HCT116 (cell line): ENCODE measurements at places on chromosomes 2 and 18. TPM values are rescaled to one million over a fixed set of nuclear protein-coding genes. Genes with fewer than 3 reads are reported as not detected.
A peak's percentile ranks its signal among the peaks of the same experiment; 100 is the strongest.

DNA sequence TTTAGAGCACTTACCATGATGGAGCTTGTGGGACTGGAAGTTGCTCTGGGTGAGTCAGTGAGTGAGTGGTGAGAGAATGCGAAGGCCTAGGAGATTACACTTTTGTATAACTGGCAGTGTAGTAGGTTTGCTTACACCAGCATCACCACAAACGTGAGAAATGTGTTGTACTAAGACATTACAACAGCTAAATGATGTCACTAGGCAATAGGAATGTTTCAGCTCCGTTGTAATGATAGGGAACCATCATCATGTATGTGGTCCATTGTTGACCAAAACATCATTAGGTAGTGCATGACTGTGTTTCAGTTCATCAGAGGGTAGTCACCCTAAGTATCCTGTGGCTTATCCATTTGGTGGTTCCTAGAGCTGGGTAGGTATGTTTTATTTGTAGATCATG is 11.9 kb downstream of the ZNF407 start:
- DNase-seq: no peak

- DNase-seq: no peak
Observed at GRCh38 chr2:3022841-3023372, 354.7 kb downstream of the EIPR1 start.

- peak; percentile 21 for DNase-seq
Observed at GRCh38 chr2:54899576-54900200, 150.6 kb downstream of the RTN4 start.

- DNase-seq: no peak
Observed at GRCh38 chr2:30691091-30691947, 115.9 kb downstream of the CAPN13 start.

- DNase-seq: no peak
Observed at GRCh38 chr2:3125001-3125760, 252.4 kb downstream of the EIPR1 start.

DNA sequence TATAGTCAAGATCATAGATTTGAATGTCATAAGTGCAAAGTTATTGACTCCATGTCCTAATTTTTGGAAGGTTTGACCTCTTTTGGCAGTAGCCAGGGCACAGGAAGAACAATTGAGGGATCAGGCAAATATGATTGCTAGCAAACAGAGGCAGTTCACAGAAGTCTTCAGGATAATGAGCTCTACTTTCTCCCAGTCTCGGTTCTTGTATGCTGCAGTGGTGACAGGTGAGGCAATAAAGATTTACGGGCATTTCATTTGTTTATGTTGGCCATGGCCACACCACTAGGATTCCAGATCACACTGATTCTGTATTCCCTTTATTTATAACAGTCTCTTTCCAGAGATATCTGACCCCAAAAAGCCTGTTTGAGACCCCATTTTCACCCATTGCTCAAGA is 137.5 kb downstream of the UBR3 start:
- DNase-seq: no peak

DNA sequence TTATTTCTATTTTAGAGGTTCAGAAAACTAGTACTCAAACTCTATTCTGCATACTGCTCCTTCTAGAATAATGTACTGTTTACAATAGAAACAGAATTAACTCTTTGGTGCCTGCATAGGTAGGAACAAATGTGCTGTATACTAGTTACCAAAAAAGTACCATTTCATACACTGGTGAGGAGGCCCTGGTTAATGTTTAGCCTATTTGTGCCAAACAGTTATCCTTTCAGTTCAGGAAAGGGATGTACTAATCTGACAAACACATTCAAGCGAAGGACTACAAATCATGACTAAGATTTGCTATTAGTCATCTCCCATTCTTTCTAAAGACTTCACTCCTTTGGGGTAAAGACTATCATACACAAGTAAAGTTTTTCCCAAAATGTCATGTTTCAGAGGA is 47.4 kb downstream of the EXOC6B start:
- DNase-seq: no peak

DNA sequence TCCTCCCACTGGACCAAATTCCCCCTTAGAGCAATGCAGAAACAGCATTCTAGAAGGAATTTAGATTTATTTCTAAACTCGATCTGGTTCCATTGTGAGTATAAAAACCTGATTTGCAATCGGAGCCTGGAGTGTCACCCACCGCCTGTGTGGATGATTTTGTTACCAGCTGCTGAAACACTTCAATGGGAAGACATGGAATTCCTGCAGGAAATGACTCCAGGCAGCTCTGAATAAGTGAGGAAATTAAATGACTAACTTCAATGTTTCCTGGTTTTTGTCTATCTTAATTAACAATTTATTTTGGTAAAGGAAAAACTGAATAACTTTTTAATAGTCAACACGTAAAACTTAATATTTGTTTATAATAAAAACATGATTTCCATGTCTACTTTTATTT is 19.3 kb downstream of the CTAGE1 start:
- no peak for DNase-seq

- DNase-seq: no peak
Observed at GRCh38 chr18:53911200-53911599, 313.3 kb downstream of the MBD2 start.

GRCh38 chr2:223048519-223048918 is 3.5 kb upstream of the KCNE4 start:
- DNase-seq: no peak

GRCh38 chr2:48332286-48332685 is 197.7 kb upstream of the STON1 start:
- DNase-seq: no peak

- DNase-seq: no peak
Observed at GRCh38 chr2:45442026-45442425, 169.0 kb downstream of the SRBD1 start.

DNA sequence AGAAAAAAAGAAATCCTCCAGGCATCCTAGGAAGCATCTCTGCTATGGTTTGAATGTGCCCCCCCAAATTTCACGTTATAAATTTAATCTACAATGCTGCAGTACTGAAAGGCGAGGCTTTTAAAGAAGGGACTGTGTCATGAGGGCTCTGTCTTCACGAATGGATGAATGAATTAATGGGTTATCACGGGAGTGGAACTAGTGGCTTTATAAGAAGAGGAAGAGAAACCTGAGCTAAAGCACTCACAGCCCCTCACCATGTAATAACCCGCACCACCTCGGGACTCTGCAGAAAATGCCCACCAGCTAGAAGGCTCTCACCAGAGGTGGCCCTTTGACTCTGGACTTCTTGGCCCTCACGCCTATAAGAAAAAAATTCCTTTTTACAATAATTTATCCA is 27.6 kb downstream of the RNU4ATAC start:
- no peak for DNase-seq

DNA sequence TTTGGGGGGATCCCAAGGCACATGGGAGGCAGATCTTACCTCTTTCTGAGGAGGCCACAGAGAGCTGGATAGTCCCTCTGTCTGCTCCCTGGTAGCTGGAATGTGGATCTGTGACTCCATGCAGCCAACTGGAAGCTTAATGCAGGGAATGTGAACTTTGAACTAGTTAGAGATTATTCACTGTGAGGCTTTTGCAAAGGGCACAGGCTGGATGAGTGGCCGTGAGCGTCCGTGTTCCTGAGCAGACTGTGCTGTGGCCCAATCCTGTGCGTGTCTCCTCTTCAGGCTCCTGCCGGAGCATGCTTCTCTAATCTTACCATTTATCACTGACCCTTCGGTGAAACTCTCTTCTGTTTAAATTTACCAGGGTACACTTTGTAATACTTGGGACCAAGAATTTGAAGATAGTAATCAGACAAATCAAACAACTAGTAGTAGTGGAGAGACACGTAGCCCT is 187.6 kb downstream of the PTPRM start:
- DNase-seq: no peak

DNA sequence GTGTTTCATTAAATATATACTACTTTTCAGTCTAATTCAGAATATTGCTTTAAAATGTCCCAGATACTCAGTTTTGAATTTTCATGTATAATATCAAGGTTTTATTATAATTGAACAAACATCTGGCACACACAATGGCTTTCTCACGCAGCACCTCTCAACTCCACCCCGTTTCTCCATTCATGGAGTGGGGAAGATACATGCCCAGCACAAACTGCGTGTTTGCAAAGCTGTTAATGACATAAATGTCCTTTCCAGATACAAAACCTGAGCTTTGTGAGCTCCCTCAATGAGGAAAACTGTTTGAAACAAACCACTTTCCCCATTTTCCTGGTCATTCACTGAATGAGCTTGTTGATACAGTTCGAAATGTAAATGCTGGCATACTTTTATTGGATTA is 150.3 kb upstream of the RASGRP3 start:
- no peak for DNase-seq

GRCh38 chr2:183409662-183410061 is 285.4 kb downstream of the NUP35 start:
- no peak for DNase-seq

DNA sequence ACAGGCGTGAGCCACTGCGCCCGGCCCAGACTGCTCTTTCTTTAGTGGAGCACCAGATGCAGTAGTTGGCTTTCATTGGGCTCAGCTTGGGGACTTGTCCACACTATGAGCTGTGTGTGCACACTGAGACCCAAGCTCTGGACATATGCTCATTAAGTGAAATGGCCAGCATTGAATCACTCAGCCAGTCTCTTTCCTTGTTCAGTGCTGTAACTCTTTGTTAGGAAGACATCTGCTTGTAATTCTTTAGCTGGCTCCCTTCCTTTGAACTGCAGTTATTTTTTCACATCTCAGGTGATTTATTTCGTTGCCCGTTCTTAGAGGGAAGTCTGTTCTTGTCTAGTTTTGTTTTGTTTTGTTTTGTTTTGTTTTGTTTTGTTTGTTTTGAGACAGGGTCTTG is 70.5 kb downstream of the CAB39 start:
- no peak for DNase-seq

DNA sequence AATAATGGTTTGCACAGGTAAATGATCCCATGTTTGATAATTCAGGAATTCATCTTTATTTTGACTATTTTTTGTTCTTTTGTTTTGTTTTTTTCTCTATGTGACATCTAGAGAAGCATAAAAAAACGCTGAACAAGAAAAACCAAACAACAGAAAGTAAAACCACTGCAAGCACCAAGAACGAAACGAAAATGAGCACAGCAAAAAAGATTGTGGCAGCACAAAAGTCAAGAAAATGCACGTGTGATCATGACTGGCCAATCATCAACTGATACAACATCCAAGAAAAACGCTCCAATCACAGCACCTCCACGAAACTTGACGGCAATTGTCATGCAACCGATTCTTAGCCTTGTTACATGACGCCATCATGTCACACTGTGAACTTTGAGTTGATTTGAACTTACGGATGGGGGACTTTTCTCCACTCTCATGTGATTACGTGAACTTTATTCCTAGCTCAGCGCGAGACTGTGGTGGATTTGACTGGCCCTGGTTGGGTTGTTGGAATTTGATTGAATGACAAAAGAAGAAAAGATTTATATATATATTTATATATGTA is 318.7 kb downstream of the CELF4 start:
- DNase-seq: no peak

- DNase-seq: no peak
Observed at GRCh38 chr2:241985986-241986329, 116.4 kb downstream of the RTP5 start.

GRCh38 chr18:41644466-41644865 is 310.6 kb upstream of the PIK3C3 start:
- no peak for DNase-seq

GRCh38 chr2:47232738-47233415 is 77.8 kb upstream of the STPG4 start:
- no peak for DNase-seq

DNA sequence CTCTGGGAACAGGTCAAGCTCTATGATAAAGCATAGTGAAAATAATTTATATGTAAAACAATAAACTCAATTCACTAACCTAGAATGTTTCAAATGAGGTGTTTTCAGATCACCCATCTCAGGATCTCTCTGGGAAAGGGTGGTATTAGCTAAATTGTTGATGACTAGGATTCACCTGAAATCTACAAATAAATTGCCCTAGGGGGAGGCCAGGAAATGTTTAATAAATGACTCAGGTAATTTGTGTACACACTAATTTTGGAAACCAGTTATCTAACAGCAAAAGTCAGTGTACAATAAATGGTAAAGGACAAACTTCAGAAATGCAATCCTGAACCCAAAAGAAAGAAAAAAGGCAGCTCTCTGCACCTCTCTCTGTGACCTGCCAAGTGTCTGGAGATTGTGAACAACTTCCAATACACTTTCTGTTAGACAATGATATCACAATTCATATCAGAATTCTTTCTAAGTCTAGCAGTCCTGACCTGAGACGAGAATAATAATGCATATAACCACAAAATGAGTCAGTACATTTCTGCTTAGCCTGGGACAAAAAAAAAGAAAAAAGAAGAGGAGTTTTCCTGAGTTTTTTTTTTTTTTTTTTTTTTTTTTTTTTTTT is 760.0 kb downstream of the EPHA4 start:
- no peak for DNase-seq

DNA sequence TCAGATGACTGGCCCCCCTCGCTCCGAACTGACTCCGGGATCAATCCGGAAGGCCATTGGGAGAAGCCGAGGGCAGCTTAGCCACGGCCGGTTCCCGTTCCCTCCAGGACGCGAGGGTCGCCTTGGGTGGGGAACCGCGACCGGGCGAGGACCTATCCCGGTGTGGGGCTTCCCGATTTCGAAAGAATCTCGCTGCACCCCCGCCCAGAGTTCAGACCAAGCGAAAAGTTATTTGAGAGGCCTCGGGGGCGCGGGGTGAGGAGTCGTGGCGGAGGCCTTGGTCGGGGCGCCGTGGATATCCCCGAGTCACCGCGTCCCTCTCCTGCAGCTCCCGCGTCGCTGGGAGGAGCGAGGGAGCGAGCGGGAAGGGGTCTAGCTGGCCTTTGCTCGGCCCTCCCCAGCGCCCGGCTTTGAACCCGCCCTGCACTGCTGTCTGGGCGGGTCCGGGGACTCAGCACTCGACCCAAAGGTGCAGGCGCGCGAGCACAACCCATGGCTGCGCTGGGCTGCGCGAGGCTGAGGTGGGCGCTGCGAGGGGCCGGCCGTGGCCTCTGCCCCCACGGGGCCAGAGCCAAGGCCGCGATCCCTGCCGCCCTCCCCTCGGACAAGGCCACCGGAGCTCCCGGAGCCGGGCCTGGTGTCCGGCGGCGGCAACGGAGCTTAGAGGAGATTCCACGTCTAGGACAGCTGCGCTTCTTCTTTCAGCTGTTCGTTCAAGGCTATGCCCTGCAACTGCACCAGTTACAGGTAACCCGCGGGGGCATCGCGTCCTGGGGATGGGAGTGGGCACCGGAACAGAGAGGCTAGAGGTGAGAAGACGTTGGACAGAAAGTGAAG is at the start of gene CYP27A1:
Gene CYP27A1 (plus strand): TSS at position 457 of the 837 bp plus-strand sequence. CDS start 36 bp downstream, at position 493.
- no peak for DNase-seq

GRCh38 chr18:3663870-3664512 is 214.0 kb downstream of the TGIF1 start:
- no peak for DNase-seq

- no peak for DNase-seq
Observed at GRCh38 chr2:146677280-146677679, 1167.5 kb upstream of the ACVR2A start.

The SAG gene
- not detected for total RNA-seq

The PLGLB1 gene
- 1.3 TPM for total RNA-seq

The SH3RF3 gene
- total RNA-seq: not detected

The TWIST2 gene
- total RNA-seq: not detected

The C18orf54 gene
- total RNA-seq: 10.0 TPM

The LHCGR gene
- not detected for total RNA-seq

The OSBPL1A gene
- total RNA-seq: 18.9 TPM

The GPBAR1 gene
- 0.27 TPM for total RNA-seq

The DNAJC5G gene
- 2.5 TPM for total RNA-seq

The VWC2L gene
- total RNA-seq: not detected
